Smooth muscle cell of the brain vasculature (primary cell): ENCODE measurements at places on chromosomes 4 and X.

DNA sequence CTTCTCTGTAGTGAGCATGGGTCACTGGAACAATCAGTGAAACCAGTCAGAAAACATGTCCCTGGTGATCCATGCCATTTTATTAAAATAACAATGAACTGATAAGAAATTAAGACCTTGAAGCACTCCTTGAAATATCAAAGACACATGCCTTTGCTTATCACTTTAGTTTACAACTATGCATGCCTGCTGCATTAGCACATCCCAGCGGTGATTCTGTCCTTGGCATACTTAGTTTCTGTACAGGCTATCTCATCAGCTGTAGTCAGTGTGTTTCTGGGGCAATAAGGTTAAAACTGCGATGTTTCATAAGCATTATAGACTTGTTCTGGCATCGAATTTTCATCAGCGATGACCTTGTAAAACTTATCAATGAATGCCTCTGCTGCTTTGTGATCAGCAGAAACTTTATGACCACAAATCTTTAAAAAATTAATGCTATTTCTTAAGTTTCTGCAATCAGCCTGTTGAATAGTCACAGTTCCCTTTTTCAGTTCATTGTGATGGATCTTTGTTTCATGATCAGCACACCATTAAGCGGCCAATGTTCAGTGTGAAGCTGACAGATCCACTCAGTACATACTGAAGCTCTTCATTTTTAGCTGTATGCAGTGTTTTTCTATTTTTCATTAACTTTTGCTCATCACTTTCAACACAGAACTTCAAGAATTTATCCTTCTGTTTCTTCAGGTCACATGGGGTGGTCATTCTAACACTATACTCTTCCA is 150.5 kb downstream of the RNF150 start:
- no peak for DNase-seq

DNA sequence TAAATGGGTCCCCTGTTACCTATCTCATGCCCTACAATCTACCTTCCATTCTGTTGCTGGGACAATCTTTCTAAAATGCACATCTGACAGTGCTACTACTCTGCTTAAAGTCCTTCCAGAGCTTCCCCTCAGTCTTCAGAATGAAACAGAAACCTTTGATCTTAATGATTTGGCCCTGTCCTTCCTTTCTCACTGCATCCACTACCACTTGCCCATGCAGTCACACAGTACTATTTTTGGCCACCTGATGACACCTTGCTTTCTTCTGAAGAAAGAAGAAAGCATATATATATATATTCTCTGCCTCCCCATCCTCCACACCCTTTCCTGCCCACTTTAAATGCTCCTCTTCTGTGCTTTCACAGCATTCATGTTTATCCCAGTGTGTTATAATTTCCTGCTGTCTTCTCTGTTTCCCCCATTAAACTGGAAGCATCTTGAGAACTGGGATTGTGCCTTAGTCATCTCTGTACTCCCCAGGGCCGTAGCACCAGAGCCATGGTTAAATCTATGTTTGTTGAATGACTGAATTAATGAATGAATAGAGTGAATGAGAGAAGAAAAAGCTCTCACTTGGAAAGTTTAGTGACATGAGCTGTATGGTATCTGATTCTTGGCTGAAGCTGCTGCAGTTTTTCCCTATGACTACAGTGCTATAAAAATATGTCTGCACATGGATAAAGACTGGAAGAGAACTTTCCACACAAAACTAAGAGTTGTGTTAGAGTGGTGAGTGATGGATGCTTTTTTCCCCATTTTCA is 56.2 kb downstream of the RTL9 start:
- DNase-seq = no peak

DNA sequence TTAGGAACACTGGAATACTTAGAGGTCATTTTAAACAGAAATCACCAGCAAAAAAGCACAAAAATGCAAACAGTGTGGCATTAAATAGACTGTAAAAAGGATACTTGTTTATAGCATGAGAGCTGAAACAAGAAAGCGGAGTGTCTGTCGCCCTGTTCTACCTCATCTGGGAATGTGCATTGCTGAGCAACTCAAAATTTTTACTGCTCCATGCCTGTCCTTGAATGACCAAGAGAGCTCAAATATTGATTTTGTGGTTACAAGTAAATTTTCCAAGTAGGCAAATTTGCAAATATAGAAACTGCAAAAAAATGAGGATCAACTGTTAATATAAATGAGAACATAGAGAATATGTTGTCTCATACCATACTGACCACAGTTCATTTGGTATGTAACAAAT is 25.5 kb downstream of the AP1AR start:
- no peak for DNase-seq

GRCh38 chr4:18686338-18687037 is 664.9 kb upstream of the LCORL start:
- no peak for DNase-seq

- no peak for DNase-seq
Observed at GRCh38 chr4:27616166-27616565, 755.5 kb downstream of the STIM2 start.

DNA sequence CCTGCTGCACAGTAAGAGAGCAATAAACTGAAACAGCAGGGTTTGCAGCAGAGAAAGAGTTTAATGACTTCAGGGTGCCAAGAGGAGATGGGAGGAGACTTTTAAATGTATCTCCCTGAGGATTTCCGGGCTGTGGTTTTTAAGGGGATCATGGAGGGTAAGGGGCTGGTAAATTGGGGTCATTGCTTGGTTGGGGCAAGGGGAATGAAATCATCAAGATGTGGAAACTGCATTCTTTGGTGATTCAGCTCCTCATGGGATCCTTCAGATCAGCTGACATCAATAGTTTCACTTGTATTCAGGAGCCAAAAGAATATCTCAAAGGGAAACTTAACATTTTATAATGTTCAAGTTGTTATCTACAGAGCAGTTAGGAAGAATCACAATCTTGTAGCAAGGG is 174.3 kb upstream of the ANXA10 start:
- no peak for DNase-seq

DNA sequence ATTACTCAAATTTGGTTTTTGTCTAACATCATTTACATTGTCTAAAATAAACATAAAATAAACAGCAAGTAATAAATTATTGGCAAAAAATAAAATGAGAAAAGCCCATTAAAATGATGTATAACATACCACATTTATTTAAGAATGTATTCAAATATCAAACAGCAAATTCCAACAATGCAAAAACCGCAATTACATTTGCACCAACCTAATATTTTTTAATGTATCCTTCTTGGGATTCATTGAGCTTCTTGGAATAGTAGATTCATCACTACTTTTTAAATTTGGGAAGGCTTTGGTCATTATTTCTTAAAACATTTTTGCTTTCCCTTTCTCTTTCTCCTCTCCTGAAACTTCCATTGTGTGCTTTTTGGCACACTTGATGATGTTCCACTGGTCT is 400.2 kb downstream of the MAGEE1 start:
- no peak for DNase-seq

DNA sequence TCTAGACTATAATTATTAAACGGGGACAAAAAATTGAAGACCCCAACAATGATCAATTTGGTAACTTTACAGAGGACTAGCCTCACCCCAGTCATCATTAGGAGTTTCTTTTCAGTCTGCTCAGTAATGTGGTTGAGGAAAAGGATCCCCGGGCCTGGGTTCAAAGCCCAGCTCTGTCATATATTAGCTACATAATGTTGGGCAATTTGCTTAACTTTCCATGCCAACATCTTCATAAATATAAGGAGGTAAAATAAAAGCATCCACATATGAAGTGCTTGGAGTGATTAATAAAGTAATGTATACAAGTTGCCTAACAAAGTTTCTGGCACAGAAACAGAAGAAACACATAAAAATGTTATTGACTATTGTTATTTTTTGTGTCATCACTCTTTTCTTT is 53.4 kb upstream of the ANTXR2 start:
- DNase-seq = no peak

DNA sequence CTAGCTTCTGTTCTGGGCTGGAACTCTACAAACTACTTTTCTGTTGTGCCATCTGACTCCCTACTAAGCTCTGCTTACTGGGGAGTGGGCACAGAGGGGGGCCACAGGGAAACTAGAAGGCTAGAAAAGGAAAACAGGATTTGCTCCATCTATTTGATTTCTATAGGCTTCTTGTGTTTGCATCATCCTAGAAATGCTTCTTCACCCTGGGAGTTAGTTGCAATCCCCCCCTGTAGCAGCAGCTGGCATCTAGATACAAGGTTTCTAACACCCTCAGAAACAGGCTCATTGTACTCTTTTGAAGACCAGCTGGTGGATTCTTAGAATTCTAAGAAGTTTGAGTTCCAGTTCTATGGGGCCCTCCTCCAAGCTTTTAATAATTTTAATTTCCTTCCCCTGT is 213.4 kb downstream of the TMA16 start:
- no peak for DNase-seq

GRCh38 chrX:15500497-15500966 is at the start of gene BMX:
Gene BMX (plus strand): TSS chrX:15500807. CDS start chrX:15508354, 7,547 bp downstream.
- no peak for DNase-seq

GRCh38 chr4:154988511-154988910 is 207.4 kb downstream of the RBM46 start:
- DNase-seq = no peak

GRCh38 chrX:21959362-21960051 is 19.0 kb downstream of the SMS start:
- no peak for DNase-seq

- DNase-seq = peak; percentile 24
Observed at GRCh38 chr4:56908206-56909085, 746 bp downstream of the REST start.

DNA sequence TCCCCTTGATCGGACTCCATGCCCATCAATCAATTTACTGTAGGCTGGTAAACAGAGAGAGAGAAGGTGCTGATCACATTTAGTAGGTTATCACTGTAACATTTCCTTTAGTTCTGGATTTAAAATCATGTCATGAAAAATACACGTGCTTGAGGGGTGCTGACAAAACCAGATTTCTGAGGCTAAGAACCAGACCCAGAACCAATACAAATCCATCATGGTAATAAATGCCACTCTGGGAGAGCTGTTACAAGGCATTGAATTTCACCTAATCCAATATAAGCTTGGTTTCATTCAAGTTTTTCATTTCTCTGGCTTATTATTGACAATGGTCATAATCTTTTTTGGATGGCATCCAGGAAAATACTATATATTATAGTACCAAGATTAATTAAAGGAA is 54.5 kb downstream of the FBXO8 start:
- no peak for DNase-seq

- peak; percentile 18 for DNase-seq
Observed at GRCh38 chrX:15564981-15565579, 35.7 kb downstream of the ACE2 start.

DNA sequence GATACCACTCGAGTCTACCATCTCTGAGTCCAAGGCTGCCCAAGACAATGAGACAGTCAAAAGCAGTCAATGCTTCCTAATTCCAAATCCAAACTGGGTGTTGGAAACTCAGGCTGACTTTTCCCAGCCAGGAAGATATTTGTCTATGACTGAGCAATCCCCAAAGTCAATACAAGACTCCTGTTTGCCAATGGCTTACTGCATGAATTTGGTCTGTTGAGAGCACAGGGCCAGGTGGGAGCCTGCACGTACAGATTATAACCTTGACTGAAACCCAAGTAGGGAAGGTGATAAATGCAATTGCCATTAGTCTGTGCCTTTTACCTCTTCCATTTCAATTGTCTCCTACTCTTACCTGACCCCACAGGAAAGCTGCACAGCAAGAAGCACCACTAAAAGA is 72.6 kb upstream of the PPARGC1A start:
- DNase-seq = no peak

GRCh38 chr4:132344924-132345828 is 803.9 kb upstream of the PCDH10 start:
- DNase-seq = no peak

DNA sequence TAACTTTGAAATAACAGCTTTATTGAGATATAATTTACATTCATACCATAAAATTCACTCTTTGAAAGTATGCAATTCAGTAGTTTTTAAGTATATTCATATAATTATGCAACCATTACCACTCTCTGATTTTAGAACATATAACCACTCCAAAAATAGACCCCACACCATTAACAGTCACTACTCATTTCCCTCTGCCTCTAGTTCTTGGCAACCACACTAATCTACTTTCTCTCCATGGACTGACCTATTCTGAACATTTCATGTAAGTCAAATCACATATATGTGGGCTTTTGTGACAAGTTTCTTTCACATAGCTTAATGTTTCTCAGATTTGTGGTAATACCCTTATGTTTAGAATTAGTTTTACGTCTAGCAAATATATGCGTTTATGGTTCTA is 19.5 kb upstream of the GLRA3 start:
- DNase-seq = no peak

DNA sequence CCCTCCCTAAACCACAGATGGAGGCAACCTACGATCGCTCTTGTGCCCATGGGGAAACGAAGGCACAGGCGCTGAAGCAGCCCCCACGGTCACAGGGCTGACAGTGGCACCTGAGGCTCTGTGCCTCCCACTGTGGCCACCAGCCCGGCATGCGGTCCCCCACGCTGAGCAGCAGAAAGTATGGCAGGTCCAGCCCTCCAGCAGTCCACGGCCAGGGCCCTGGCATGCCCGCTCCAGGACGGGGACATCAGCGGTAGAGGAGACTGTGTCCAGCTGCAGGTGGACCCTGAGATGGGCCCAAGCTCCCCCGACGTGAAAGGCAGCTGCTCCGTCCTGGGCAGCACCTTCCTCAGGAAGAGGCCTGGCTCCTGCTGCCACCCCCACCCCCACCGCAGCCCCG is 61.2 kb downstream of the FAM53A start:
- DNase-seq = no peak

GRCh38 chr4:101790521-101791181 is at the start of gene BANK1:
Gene BANK1 (plus strand): TSS chr4:101790730. CDS start chr4:101790881, 151 bp downstream.
- no peak for DNase-seq

GRCh38 chr4:69718396-69719271 is 41.8 kb downstream of the SULT1B1 start:
- no peak for DNase-seq

DNA sequence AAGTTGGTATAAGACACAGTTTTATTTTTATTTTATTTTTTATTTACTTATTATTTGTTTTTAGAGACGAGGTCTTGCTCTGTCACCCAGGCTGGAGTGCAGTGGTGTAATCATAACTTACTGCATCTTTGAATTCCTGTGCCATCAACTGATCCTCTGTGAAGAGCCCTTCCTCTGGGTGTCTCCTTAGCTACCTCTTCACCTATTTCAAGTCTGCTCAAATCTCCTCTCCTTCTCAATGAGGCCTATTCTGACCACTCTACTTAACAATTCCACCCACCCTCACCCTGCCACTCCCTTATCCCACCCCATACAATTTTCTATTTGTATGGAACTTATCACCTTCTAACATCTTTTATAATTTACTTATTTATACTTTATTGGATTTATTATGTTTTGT is 183.4 kb downstream of the PPP3CA start:
- no peak for DNase-seq
